ENCODE measurements at places on chromosomes 2 and 18.

- DNase-seq = no peak
Measured at GRCh38 chr2:109172556-109173105, 43.6 kb downstream of the SH3RF3 start.

DNA sequence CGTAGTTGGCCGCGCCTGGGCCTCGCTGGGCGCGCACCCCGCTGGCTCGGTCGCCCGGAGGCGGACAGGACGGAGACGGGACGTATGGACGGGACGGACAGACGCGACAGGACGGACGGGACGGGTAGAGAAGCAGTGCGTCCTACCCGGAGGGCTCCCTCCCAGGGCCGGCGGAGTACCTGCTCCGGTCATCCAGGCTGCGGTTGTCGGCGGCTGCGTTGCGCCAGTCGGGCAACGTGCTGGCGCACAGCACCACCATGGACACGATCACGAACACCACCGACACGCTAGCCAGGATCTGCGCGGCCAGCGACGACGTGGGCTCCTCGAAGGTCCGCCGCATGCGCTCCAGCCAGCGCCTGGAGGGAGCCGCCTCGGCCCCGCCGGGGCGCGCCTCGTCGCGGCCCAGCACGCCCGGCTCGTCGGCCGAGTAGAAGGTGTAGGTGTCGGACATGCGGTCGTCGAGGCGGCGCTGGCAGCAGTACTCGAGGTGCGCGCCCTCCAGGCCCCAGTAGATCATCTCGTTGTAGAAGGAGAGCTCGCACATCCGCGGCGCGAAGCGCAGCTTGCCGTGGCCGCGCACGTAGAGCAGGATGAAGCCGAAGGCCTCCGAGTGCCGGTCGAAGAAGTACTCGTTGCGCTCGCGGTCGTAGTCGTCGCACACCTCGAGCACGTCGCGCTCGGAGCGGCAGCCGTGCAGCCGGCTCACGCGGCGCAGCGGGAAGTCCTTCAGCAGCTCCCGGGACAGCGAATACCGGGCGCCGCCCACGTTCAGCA, 903 bp downstream of the KCNG3 start:
- peak; percentile 71 for DNase-seq

GRCh38 chr2:171598713-171599319, 76.5 kb downstream of the CYBRD1 start:
- DNase-seq = no peak

DNA sequence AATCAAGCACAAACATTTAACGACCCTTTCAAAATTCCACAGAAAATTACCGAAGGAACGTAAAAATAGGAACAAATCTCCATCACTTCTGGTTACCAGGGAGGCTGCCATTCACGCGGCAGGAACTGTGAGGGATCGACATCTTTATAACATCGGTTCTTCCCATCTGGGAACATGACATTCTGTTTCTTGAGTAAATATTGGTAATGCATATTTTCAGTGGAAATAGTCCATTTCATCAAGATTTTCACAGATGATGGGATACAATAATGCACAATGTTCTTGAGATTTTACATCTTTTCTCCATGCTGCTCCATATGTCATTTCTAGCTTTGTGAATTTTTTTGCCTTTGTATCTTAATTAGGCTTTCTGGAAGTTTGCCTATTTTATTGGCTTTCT, 10.0 kb downstream of the ADD2 start:
- DNase-seq = no peak

GRCh38 chr2:54977149-54977548, 73.1 kb downstream of the RTN4 start:
- DNase-seq = peak; percentile 86

GRCh38 chr2:168988755-168989154, 42.4 kb downstream of the ABCB11 start:
- no peak for DNase-seq

- no peak for DNase-seq
Measured at GRCh38 chr18:32439802-32440201, 30.9 kb downstream of the GAREM1 start.

GRCh38 chr2:119574864-119575263, 30.6 kb downstream of the CFAP221 start:
- DNase-seq = no peak

GRCh38 chr2:149924028-149924427, 336.5 kb upstream of the MMADHC start:
- no peak for DNase-seq

- DNase-seq = no peak
Measured at GRCh38 chr18:6055711-6056110, 160.4 kb upstream of the TMEM200C start.

DNA sequence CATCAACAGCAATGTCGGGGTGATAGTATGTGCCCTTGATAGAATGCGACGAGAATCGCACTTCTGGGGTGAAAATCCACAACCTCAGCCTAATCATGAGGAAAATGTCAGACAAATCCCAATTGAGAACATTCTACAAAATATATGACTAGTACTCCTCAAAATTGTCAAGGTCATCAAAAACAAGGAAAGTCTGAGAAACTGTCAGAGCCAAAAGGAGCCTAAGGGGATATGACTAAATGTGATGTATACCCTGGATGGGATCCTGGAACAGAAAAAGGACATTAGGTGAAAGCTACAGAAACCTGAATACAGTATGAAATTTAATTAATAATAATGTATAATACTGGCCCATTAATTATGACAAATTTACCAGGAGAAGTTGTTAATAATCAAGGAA, 7.6 kb upstream of the CACNB4 start:
- DNase-seq = no peak

GRCh38 chr2:137387044-137387443, 577.2 kb upstream of the HNMT start:
- no peak for DNase-seq

- no peak for DNase-seq
Measured at GRCh38 chr18:27549335-27550039, 364.4 kb upstream of the CHST9 start.

Data from kidney (tissue), 22 donors.